ENCODE measurements at places on chromosomes 5 and 9. TPM values are rescaled to one million over a fixed set of nuclear protein-coding genes. Genes with fewer than 3 reads are reported as not detected.

Gene EGFL7
- total RNA-seq, result 72.0 TPM

GRCh38 chr5:174383210-174384167 lies 338.0 kb downstream of the NSG2 start:
- no peak for DNase-seq

- DNase-seq, result no peak
Observed at GRCh38 chr5:41410737-41411136, 99.7 kb downstream of the PLCXD3 start.

GRCh38 chr5:149278451-149279210 lies 7.0 kb downstream of the AFAP1L1 start:
- no peak for DNase-seq

DNA sequence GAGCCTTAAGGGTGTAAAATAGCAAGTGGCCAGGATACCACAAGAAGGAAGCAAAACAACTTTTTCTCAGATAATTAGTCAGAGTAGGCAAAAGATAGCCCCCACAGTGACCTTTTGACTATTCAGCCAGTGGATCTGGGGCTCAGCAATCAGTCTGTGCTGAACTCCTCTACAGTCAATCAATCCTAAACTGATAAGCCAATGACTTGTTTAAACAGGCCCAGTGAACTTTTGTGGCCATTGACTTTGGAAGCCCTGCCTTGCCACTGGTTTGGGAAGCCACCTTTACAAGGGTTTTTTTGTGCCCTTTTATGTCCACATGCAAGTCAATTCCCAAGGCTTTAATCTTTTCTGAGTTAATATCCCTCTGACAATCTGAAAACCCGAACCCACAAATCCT lies 1565.0 kb upstream of the WWC1 start:
- no peak for DNase-seq

DNA sequence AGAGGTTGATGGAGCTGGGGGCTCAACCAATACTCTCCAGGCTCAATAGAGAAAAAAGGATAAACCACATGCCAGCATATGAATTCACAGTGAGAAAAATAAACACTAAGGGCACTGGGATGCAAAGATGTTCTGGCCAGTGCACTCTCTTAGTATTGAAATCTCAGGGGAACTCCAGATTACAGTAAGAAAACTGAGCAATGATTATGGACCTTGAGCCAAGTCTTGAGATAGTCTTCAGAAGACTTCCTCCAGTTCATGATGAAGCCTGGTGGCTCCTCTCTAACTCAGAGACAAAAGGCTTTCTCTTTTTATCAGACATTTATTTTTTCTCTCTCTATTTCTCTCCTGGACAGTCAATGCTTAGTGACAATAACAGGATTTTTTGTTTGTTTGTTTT lies 139.8 kb upstream of the SPEF2 start:
- DNase-seq, result no peak
